Karpas-422 (cell line): ENCODE measurements at places on chromosomes 13 and 19.

DNA sequence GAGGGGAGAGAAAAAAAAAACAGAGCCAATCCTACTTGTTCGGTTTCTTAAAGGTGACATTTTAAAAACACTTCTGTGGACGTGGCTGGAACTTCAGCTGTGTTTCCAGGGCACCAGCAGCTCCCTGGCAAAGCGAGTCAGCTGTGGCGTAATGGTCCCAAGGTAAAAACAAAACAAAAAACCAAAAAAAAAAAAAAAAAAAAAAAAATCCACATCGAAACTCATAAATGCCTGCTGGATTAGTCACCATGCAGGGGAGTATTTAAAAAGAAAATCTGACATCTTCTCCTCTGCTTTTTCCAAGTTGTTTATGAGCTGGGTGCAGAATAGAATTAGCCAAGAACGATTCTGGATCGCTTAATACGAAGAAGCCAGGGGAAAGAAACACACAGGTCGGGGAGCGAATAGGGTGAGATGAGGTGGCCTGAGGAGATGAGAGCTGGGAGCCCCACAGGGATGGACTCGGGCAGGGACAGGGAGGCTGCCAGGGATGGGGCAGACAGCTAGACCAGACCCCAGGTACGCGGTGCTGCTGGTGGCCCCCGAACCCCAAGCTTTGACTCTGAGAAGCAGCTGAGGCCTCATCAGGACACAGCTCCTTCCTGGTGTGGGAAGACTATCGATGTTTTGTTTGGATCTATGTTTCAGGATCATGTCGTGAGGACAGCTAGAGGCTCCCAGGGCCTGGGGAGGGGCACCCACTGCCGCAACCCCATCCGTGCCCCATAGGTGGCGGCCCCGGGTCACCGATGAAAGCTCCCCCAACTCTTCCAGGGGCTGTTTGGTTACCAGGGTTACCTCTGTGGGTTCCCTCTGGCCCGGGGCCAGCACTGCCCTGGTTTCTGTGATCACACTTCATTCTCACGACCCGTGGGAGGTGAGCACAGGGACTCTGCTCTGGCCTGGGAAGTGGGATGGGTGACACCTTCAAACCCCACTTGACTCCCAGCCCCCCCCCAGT lies 3.1 kb upstream of the CTXN1 start:
- peak; percentile 83 for DNase-seq

DNA sequence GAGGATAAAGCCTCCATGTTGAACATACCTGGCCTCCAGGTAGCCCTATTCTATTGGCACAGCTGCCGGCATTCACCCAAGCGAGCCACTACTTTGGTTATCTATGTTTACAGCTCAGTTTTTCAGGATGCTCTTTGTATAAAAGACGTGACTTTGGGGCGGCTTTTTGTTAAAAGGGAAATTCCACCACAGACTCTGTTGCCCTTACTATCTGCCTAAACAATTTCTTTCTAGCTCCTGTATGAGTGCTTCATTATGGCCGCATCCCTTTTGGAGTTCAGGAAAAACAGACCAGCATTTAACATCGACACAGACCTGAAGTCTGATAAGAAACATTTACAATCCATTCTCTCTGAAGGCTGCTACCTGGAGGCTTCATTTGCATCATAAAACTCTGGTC lies 9.1 kb upstream of the IGSF23 start:
- no peak for DNase-seq

- no peak for DNase-seq
Measured at GRCh38 chr19:18418483-18419194, 559 bp upstream of the SSBP4 start.

- peak; percentile 67 for DNase-seq
Measured at GRCh38 chr19:5718579-5719273, 1.2 kb downstream of the LONP1 start.

DNA sequence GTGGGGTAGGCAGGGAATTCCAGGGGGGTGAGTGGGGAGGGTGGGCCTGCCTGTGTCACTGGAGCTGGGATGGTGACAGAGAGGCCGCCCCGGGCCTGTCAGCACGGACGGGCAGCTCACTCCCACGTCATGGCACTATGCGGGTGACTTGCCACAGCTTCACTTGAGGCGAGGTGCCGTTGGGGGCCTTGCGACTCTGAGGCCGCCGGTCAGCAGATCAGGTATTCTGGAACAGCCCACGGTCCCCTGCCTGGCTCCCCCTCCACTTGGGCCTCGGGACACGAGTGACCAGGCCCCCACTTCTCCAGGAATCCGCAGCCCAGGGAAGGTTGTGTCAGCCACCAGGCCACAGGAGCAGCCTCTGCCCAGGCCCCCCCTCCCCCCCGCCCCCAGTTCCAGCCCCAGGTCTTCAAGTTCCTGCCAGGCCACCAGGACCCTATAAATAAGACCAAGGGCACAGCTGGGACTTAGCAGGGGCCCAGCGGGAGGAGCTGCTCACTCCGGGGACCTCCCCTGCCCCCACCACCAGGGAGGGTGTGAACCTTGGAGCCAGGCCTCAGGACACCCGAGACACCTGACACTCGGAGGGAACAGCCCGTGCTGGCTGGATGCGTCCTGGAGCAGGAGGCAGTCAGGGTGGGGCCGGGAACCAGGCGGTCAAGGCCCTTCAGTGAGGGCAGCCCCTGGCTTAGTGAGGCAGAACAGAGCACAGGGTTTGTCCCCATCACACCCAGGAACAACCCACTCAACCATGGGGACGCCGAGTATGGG lies 2.7 kb upstream of the MIDN start:
- DNase-seq, result peak; percentile 70

- no peak for DNase-seq
Measured at GRCh38 chr13:95247852-95248251, 53.4 kb downstream of the ABCC4 start.

GRCh38 chr19:28868836-28869235 lies 344.1 kb downstream of the UQCRFS1 start:
- no peak for DNase-seq

DNA sequence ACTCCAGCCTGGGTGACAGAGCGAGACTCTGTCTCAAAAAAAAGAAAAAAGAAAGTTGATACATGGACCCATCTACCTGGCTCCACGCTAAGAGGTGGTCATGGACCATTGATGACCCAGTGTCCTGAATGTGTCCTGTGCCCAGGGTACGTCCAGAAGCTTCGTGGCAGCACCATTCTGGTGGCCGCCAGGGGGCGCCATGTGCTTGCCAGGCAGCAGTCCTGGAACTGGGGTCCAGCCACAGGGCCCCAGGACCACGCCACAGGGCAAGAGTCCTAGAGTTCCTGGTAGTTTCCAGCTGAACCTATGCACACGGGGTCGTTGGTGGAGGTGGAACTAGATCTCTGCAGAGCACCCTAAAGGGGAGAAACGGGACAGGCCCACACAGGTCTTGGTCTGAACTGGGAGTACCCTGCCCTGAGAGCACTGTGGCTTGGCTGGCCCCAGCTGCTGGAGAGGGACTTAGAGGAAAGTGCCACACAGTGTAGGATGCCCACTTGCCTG lies 19.9 kb upstream of the FBXO27 start:
- peak; percentile 76 for DNase-seq

- DNase-seq, result no peak
Measured at GRCh38 chr13:75792526-75793187, 156.5 kb downstream of the LMO7 start.

DNA sequence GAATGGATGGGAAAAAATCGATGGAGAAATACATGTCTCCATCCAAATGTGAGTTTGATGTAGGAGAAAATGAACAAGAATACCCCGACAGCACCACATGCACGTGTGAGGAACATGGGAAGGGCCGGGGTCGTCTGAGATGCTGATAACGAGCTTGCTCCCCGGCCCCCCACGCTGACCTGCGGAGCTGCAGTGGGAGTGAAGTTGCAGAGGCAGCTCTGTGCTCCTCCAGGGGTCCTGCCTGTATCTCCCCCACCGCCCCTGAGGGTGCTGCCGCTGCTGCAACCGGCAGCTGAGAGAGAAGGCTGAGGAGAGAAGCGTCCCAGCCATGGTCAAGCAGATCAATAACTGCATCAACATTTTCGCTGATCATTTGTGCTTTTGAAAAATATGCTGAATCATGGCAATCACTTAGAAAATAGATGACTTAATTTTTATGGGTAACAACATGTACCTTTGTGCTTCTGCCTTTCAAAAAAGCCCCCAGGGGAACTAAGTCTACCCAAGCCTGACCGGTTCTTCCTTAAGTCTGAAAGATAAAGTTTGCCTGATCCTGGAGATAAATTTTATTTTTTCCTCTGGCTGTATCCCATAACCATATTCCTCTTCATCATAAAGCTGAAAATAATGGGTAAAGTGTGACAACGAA lies 18.2 kb upstream of the NAXD start:
- no peak for DNase-seq

DNA sequence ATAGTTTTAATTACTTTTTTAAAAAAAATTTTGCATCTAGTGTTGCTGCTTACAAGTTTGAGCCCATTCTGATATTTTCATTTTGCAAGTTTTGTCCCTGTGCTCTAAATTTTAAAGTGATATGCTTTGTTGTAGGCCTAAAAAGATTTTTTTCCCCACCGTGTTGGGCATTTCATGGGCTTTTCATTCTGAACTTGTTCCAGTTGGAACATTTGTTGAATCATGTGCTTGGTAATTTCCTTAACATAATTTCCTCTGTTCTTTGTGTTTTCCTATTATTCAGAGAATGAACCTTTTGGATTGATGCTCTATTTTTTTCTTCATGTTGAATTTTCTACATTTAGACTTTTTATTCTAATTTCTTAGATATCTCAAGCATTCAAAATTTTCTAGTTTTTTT lies 206.4 kb upstream of the SPRY2 start:
- DNase-seq, result no peak

GRCh38 chr19:2119921-2120785 lies 23.4 kb downstream of the IZUMO4 start:
- DNase-seq, result no peak

- DNase-seq, result no peak
Measured at GRCh38 chr19:10430505-10431253, 10.3 kb downstream of the PDE4A start.

DNA sequence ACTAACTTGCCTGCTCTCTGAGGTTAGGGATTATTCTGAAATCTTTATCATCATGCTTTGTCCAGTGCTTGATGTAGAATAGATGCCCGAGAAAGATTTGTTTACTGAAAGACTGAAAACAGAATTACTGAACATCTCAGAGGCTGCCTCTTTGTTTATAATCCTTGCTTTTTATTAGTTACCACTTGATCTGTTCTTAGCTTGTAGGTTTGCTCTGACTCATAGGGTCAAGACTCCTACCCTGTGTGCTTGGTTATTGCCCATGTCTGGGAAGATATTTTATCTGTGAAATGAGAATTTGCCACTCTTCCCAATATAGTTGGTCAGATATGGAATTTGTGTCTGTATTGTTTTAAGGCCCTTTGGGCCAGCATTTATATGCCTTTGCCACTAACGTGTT lies 675.3 kb downstream of the DIAPH3 start:
- DNase-seq, result no peak
